Amniotic epithelial cell (primary cell): ENCODE measurements at places on chromosomes 3 and 15.

GRCh38 chr3:98980915-98981596, 79.6 kb upstream of the DCBLD2 start:
- peak; percentile 55 for DNase-seq

DNA sequence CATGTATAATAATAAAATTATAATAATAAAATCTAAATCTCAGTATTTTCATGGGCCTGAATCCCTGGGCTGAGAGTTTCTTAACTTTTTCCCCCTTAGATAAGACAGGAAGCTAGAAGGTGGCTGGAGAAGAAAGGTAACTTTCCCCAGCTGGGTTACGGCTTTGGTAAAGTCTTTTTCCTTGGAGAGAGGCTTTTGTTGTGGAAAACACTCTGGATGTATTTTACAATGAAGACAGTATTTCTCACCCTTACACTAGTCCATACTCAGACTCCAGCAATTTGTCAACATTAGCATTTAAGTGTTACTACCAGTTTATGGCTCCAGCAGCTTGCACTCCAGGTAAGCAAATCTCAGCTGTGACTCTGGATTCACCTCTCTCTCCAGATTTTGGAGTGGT, 34.9 kb downstream of the APH1B start:
- no peak for DNase-seq

DNA sequence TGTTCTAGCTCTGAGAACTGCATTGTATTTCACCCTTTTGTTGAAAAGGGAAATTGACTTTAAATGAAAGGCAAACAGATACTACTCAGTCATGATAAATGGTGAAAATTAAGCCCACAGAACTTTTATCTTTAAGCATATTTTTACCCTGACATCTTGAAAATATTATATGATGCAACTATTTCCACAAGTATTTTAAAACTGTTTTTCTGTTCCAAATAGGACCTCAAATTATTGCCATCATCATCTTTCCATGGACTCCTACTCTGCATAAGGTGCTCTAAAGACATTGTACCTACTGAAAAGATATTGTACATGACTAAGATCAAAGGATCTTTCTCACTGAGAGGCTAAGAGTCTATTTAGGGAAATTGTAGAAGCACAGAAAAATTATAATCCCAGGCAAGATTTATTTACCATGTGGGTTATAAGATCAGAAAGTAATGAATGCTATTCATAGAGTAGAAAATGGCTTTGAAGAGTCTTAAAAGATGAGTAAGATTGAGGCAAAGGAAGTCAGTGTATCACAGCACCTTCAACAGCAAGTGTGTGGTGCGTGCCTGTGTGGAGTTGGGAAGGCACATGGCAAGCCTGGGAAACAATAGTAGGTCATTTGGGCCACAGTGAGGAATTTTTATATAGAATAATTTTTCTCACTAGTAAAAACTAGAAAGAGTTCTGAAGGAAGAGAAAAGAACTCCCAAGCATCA, 68.8 kb downstream of the VGLL3 start:
- DNase-seq, result peak; percentile 75

DNA sequence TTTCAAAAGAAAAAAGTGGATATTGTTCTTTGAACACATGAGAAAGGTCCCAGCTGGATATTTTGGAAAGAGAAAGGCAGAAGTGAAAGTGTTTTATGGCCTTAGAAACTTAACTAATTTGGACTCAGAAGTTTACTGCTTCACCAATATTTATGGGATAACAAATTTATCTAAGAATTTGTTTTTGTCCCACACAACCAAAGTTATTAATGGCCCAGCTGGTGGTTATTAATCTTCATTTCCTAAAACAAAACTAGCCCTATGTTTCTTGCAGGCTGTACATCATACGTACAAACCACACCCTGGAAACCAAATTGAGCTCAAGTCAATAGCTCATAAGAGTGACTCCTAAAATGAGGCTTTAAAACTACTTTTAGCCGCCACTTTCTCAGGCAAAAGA, 372.9 kb upstream of the LMCD1 start:
- no peak for DNase-seq

DNA sequence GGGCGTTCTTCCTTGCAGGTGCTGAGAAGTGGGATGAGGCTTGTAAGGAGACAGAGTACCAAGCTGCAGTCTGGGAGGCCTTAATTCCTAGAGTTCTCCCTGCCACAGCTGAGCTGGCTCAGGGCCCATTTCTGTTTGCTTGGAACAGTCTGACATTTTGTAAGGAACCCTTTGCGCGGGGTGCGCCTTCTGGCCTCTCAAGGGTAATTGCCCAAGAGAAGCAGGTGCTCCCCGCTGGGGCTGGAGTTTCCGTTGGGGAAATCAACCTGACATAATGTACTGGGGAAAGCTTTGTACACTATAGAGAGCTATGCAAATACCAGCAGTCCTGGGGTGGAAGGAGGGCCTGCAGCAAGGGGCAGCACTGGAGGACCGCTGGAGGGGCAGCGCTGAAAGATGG, 83.6 kb downstream of the HMG20A start:
- no peak for DNase-seq

GRCh38 chr15:73771385-73772045, 18.4 kb upstream of the INSYN1 start:
- DNase-seq, result no peak

GRCh38 chr15:65244638-65245037, 33.4 kb upstream of the CILP start:
- DNase-seq, result no peak

GRCh38 chr3:50737193-50737905, 62.6 kb downstream of the DOCK3 start:
- DNase-seq, result no peak

- no peak for DNase-seq
Observed at GRCh38 chr15:61712129-61712759, 348.0 kb downstream of the VPS13C start.

- peak; percentile 19 for DNase-seq
Observed at GRCh38 chr15:40764629-40765103, 798 bp downstream of the GCHFR start.

DNA sequence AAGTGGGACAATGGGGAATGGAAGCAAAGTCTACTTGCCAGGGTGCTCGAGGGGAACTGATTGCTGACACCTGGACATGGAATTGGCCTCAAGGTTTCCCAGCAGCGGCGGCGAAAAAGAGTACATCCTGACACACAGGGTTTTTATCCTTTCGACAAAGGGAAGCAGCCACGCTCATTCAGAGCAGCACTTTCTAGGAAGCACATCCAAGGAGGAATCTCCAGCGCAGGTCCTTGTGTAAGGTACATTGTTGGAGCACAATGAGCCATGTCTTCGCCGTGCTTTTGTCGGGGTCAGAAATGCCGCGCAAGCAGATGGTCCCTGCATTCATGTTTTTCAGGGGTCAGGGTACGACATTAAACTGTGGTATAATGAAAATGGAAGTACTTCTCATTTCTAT, 16.8 kb downstream of the CACNA1D start:
- DNase-seq, result no peak

DNA sequence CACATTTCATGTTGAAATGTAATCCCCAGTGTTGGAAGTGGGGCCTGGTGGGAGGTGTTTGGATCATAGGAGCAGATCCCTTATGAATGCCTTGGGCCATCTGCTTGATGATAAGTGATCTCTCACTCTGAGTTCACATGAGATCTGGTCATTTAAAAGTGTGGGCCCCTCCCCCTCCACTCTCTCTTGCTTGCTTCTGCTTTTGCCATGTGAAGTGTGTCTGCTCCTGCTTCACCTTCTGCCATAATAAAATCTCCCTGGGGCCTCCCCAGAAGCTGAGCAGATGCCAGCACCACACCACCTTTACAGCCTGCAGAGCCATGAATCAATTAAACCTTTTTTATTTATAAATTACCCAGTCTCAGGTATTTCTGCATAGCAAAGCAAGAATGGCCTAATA, 14.2 kb upstream of the CD200R1L start:
- no peak for DNase-seq

GRCh38 chr15:74173380-74174218, at the start of gene ISLR:
TSS of gene ISLR (plus strand) at chr15:74173710. CDS start at chr15:74174859, 1,149 bp downstream.
- DNase-seq, result no peak

DNA sequence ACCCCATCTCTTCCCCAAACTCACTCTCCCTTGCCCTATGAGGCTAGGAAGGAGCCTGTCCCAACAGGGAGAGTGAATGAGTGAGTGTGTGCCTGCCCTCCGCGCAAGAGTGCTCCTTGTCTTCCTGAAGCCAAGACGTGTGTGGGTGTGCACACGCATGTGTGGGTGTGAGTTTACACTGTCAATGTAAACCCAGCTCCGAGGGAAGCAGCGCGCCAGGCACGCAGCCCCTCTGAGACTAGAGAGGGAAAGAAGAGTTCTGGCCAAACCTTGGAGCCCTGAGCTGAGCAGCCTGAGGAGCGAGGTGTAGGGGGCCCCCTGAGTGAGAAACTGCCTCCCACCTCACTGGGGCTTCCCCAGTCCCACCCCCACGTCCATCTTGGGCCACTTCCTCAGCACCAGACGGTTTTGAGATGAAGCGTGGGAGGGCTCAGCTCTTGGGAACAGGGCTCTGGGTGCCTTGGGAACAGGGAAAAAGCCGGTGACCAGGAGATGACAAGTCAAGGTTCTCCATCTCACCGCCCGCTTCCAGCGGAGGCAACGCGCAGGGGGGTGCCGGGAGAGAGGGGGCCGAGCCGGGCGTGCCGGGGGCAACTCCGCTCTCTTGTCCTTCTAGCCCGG, 5.1 kb downstream of the MECOM start:
- no peak for DNase-seq

GRCh38 chr15:75023872-75024636, 664 bp downstream of the PPCDC start:
- DNase-seq, result peak; percentile 33

- peak; percentile 69 for DNase-seq
Observed at GRCh38 chr3:66362541-66362941, 138.3 kb downstream of the LRIG1 start.

DNA sequence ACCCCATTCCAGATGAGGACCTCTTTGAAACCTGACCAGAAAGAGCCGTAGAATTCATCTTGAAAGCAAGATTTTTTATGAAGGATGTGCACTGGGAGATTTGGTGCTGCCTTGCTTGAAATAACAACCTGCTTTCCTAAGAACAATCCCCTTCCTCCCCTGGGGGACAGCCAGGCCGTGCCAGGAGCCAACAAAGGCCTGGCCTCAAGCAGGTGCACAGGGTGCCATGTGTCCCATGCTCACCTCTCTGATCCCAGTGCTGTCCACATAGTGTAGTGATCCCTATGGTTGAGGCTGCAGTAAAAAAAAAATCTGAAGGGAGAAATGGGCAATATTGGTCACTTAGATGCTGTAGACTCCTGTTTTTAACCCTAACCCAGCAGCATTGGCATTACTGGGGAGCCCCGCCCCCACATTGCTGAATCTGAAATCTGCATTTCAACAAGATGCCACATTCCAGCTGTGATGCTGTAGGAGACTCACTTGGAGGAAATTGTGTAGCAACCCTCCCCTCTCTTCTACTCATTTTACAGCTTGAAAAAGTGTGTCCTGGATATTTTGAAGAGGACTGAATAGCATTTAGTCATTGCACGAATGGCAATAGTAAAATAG, 171.2 kb downstream of the APBA2 start:
- no peak for DNase-seq

DNA sequence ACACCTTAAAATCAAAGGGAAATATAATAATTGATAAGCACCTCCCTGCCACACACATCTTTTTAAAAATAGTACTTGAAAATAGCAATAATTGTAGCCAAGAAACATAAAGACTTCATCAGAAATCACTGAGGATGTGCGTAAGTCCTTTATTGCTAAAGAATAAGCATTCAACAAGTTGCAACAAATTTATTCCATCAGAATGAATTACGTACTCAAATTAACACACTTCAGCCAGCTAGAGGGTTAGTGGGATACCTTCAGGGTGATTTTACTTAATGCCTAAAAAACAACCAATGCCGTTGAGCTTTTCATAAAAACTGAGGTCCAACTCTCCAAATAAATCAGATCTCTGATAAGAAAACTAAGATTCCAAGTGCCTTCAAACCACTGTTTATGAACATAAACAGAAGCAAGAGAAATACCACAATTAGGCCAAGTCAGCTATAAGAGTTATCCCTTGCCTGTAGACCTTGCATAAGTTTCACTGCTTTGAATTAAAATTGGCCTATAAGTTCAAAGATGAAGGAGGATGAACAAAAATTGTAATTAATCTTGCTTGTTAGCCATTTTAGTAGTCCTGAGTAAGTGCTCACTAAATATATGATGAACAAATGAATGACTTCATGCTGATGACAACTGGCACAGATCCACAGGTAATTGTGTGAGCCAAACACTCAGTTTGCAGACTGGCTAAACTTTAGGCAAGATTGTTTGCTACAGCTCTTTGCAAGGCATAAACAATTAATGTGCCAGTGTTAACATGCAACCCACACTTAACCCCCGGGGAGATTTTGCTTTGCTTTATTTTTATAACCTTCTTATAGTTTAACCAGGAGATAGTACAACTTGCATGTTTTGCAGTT, 375.1 kb upstream of the THBS1 start:
- DNase-seq, result peak; percentile 76

DNA sequence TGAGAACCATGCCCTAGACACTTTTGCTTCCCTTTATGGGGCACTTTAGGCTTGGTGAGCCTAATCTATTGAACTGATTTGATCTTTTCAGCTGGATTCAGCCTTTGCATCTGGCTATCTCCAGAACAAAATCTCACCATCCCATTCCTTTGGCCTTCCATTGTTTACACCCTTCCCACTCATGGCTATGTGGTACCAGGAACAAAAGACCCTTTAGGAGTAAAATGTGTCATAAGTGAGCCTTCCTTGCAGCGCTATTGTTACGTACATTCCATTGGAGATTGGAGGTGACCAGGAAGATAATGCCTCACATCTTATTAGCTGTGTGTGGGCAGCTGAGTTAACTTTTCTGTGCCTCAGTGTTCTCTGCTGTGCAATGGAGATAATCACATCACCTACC, 188.4 kb downstream of the SATB1 start:
- no peak for DNase-seq

- peak; percentile 91 for DNase-seq
Observed at GRCh38 chr15:68586274-68586961, 7.6 kb downstream of the CORO2B start.

DNA sequence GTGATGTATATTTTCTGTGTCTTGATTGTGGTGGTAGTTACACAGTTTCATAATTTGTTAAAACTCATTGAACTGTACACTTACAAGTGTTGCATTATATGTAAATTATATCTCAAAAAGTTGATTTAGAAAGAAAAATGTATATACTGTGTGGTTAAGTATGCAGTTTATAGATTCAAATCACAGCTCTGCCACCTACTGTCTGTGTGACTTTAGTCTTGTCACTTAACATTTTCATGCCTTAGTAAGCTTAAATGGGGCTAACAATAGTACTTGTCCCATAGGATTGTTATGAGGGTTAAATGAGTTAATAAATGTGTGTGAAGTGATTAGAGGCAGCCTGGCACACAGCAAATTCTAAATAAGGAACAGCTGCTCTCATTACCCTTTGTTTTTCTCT, 120.9 kb upstream of the P2RY1 start:
- no peak for DNase-seq

GRCh38 chr3:17040990-17041377, 156.2 kb downstream of the PLCL2 start:
- no peak for DNase-seq
